ENCODE measurements at places on chromosomes 7 and 10.
A peak's percentile ranks its signal among the peaks of the same experiment; 100 is the strongest.

GRCh38 chr7:95246831-95247370 lies 77.4 kb downstream of the PON1 start:
- peak; percentile 94 for DNase-seq

DNA sequence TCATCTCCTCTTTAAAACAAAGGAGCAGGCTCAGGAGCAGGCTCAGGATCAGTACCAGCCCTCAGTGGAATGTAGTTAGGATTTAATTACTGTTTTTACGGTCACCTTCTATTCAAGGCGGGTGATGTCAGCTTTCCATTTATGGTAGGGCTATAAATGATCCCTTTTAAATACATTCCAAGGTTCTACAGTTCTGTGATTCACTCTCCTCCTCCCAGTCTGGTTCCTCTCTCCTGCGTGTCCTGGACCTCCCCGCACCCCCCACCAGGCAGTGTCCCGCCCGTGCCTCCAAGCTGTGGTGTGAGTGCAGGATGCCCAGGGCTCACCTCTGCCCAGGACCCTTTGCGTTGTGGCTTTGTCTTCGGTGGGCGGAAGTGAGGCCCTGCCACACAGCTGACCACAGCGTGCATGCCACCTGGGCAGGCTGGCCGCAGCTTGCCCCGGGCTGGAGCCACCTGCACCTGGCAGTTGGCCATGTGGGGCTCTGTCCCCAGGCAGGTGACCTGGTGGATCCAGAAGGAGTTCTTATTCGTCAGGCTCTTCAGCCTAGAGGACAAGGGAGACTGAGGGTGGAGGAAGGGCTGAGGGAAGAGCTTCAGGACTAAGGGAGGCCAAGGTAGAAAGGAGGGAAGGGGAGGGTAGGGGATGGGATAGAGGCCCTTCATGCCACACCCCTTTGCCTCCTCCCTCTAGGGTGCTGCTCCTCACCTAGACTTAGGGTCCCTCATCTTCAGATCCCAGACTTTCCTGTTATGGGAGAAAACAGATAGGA lies 9.1 kb downstream of the LOXL4 start:
- no peak for DNase-seq

DNA sequence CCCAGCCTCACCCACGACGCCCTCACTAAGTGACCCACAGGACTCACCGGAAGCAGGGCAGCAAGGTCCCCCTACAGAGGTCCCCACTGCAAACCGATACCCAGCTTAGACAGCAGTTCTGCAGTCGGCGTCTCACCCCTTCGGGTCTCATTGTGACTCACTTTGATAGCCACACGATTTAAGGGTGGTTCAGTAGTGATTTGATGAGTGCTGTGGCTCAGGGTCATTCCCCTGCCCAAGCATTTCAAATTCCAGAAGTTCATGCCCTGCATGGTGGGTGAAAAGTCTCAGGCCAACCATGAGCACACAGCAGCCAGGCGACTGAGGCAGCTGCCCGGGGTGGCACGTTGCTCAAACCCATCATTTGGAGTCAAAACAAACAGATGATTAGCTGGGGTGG lies 93.2 kb downstream of the EGFR start:
- DNase-seq: no peak

DNA sequence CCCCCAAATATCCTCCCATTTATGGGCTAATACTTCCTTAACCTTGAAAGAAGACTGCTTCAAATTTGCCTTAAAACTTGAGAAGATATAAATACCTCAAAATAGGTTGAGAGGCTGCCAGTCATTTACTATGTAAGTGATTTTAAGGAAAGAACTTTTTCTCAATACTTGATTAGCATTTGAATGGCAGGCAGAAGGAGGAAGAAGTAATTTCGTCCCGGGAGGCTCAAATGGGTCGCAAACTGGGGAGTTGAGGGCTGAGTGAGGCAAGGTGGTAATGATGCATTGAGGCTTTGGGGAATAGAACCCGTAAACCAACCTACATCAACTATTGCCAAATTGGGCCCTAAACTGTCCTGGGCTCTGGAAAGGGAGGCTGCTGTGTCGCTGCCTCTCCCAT lies 11.1 kb downstream of the CAMK1D start:
- DNase-seq: no peak

Data from NCI-H69 (cell line).